ENCODE measurements at places on chromosomes 7 and 10.

GRCh38 chr7:151830121-151830830 lies 46.6 kb downstream of the PRKAG2 start:
- no peak for DNase-seq

GRCh38 chr7:73801577-73801976 lies 29.2 kb upstream of the CLDN4 start:
- DNase-seq = no peak

- DNase-seq = no peak
Observed at GRCh38 chr7:11410656-11411644, 421.0 kb downstream of the THSD7A start.

GRCh38 chr10:4141471-4141870 lies 356.5 kb upstream of the KLF6 start:
- peak; percentile 40 for DNase-seq

DNA sequence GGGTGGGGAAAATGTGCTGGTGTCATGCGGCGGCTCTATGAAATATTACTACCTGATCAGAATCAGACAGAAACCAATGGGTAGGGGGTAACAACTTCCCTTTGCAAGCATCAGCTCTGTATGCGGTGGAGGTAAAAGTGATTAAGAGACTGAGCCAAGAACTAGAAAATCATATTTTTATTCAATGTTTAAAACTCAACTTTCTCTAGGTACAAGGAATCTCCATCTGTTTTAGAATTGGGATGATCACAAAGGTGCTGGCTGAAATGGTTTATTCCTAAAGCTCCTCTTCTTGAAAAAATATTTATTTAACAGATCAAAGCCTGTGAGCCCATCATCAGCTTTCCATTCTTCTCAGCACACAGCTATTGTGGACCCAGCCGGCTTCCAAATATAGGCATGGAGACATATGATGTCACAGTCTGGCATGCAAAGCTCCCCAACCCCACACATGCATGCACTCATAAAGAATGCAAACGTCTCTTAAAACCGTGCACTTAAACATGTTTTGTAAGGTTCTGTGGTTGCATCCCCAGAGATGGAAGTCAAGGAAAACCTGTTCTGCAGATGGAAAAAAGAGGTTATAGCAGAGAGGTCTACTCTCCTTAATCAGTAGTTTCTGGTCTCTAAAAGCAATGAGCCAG lies 126.0 kb downstream of the SKIDA1 start:
- DNase-seq = peak; percentile 98

- DNase-seq = no peak
Observed at GRCh38 chr7:41927380-41927779, 224.5 kb upstream of the INHBA start.

DNA sequence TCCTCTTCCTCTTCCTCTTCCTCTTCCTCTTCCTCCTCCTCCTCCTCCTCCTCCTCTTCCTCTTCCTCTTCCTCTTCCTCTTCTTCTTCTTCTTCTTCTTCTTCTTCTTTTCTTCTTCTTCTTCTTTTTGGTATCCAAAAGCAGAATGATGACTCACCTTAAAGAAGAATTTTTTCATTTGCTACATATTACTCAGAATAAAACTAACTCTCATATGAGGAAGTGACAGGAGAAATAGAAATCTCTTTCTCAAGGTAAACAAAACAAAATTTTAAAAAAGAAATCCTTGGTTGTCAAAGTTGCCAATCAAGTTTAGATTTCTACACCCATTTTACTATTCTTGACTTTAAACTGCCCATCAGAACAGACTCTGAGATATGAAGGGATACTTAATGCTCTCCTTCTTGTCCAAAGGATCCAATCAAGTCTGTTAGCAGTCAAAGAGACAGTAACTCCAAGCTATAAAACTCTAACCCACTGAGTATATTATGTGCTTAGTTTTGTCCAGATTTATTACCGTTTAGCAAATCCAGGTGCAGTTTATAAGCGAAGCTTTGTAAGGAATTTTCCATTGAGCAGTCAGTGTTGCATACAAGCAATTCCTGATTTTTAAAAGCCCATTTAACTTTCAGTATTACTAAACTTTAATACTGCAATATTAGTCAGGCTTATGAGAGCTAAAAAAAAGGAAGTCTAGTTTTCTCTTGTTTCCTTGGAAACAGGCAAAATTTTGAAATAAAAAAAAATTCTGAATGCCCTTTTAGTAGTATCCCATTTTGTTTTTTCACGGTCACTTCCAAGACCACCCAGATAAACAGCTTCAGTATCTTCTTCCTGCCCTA lies 43.1 kb upstream of the SNX13 start:
- DNase-seq = no peak

- DNase-seq = no peak
Observed at GRCh38 chr7:134356421-134356936, 39.7 kb upstream of the SLC35B4 start.

GRCh38 chr10:117262291-117262902 lies 21.5 kb downstream of the SLC18A2 start:
- DNase-seq = no peak

DNA sequence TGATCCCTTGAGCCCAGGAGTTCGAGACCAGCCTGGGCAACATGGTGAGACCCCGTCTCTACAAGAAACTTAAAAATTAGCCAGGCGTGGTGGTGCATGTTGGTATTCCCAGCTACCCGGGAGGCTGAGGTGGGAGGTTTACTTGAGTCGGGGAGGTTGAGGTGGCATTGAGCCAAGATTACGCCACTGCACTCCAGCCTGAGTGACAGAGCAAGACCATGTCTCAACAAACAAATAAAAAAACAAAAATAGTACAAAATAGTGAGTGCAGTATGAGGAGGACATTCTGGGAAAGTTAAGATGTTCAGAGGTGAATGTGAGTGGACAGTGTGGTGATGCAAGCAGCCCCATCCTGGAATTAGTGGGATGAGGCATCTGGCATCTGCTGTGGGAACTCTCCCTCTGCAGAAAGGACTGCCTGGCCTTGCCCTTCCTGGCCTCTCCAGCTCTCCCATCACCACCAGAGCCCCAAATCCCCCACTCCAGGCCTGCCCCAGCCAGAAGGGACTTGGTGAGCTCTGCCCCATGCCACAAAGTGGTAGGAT lies 96.6 kb upstream of the PARD3 start:
- DNase-seq = no peak

DNA sequence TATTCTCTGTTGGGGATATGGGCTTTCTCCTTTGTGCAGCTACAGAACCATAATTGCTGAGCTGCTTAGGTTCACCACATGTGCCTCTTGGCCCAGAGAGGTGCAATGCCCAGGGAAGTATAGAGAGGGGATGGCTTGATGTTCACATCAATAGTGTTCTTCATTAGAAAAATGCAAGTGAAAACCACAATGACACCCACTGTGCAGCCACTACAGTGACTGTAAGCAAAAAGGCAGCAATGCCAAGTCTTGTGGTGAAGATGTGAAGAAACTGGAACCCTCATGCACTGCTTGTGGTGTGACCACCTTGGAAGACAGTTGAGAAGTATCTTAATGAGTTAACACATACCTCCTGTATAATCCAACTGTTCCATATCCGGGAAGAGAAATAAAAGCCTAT lies 318.9 kb upstream of the ZMIZ1 start:
- DNase-seq = peak; percentile 68

DNA sequence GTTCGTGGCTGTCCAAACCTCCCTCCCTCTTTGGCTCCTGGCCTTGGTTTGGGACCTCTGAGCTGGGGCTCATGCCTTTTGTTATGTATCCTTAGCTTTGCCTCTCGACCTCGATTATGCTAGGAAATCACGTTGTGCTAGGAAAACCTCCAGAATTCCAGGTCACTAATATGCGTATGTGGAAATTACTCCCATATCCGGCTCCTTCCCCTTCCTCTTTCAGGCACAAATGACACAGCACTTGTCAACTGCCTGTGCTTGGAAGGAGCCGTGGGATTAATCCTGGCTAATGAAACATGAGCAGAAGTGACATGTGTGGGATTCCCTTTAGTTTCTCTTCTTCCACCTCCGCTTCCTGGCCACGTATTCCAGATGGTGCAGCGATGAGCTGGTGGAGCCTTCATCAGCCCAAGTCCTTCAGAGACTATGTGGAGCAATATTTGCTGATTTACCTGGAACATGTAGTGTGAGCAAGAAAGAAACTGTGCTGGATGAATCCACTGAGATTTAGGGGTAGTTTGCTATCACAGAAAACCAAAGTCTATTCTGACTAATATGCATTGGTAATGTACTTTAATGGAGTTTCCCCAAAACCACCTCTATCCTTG lies 149.2 kb downstream of the REEP3 start:
- DNase-seq = no peak

DNA sequence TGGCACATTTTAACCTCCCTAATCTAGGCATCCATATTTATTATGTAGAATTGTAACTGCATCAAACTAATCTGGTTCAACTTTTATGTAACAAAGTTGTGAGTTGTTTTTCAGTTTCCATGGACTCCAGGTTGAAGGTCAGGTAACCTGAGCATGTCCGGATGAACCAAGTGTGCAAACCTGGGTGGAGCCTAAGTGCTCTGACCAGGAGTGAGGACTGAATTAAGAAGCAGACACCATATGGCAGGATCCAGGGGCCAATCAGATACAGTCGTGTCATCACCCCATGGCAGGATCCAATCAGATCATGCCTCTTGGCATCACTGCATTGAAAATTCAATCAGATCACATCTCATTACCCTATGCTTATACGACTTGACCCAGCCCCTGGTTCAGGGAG lies 41.2 kb upstream of the PHYHIPL start:
- no peak for DNase-seq

DNA sequence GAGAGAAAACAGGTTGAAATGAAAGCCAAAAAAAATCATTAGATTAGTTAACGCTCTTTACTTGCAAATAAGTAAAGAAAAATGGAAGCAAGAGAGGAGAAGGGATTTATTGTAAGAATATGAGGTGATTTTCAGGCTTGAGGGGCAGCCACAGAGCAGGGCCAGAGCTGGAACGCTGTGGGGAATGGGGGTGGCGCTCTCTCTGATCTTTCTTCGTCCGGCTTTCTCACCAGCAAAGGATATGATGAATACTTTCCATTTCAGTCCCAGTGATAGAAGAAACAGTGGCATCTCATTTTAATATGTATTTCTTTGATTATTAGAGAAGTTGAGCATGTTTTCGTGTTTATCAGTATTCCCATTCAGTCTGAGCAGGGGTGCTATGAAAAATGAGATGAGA lies 112.2 kb downstream of the SKIDA1 start:
- no peak for DNase-seq

- DNase-seq = no peak
Observed at GRCh38 chr7:24462117-24462516, 111.1 kb upstream of the PALS2 start.

DNA sequence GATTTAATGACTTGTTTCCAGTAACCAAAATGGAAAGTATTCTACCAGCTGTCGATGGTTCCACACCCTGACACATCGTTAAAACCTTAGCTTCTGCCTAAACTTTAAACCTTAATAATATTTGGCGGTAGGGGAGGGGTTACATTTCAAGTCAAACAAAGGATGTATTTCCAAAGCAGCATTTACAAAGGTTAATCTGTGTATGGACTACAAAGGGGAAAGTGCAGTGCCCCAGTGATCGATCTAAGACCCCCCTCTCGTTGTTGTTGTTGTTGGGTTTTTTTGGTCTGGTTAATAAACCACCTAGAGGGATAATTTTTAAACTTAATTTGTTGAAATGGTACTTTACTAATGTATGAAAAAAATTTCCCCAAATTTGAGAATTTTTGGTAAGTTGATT lies 1.1 kb upstream of the STEAP2 start:
- DNase-seq = no peak

DNA sequence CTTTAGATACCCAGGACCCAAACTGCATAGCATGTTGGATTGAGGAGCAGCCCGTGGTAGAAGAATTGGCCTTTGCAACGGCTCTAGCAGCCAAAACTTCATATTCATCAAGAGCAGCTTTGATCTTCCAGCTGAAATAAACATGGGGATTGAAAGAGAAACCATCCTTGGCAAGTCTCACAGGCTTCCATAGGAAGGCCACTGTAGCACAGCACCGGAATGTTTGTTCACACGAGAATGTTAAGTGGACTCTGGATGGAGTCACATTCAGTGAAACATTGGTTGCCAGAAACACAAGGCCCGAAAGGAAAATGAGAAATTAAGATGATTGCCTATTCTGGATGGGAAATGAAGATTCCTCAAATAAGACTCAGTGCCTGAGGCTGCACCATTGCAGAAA lies 97.4 kb downstream of the RAB18 start:
- DNase-seq = no peak

GRCh38 chr7:151755131-151755801 lies 121.6 kb downstream of the PRKAG2 start:
- DNase-seq = peak; percentile 97

GRCh38 chr7:4733936-4734528 lies 41.4 kb upstream of the AP5Z1 start:
- DNase-seq = peak; percentile 28

DNA sequence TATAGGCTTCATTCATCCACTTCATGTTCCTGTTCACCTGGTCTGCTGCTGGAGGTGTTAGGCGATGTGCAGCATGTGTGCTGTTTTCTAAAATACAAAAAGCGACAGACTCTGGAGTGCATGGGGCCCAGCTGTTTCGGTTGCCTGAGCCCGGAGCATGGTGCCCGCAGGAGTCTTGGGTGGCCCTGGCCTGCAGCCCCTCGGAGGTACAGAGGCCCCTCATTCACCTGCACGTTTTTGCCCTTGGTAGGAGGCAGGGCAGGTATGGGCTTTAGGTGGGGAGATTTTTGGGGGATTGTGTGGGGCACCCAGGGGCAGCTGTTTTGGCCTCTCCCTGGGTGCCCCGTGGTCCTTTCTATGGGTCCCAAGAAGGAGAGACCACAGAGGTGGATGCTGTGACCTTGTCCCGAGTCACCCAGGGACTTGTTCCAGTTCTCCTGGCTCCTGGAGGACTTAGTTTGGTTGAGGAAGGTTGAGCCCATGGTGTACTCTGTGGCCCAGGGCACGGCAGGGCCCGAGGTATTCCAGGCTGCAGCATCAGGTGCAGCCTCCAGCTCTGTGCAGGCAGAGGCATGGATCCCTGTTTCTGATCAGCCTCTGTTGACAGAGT lies 130.7 kb downstream of the TRRAP start:
- DNase-seq = no peak

DNA sequence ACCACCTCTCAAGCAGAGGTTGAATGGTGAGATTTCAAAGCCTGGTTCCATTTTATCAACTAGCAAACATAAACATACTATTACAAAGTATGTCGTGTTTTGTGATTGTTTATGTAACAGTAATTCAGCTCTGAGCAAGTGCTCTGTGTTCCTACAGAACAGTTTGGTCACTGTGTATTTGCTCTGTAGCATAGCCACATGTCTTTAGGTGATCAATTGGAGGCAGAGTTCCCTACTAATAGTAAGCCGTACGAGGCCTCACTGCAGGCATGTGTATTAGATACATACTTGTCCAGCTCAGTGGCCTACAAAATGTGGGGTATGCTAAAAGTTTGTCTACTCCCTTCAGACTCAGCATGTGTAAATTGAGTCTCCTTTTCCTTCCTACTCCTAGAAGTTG lies 53.0 kb downstream of the C1GALT1 start:
- no peak for DNase-seq

- peak; percentile 54 for DNase-seq
Observed at GRCh38 chr7:2451171-2452073, 24.8 kb downstream of the GRIFIN start.

- DNase-seq = peak; percentile 97
Observed at GRCh38 chr10:25493122-25493893, 318.5 kb downstream of the GPR158 start.

- peak; percentile 71 for DNase-seq
Observed at GRCh38 chr7:95213809-95214492, 110.4 kb downstream of the PON1 start.

GRCh38 chr10:124058346-124059003 lies 34.9 kb downstream of the CHST15 start:
- no peak for DNase-seq

- DNase-seq = no peak
Observed at GRCh38 chr7:92352009-92352408, 95.3 kb upstream of the GATAD1 start.
